Fibroblast of mammary gland (primary cell): ENCODE measurements at places on chromosomes 2 and 18.
A peak's percentile ranks its signal among the peaks of the same experiment; 100 is the strongest.

DNA sequence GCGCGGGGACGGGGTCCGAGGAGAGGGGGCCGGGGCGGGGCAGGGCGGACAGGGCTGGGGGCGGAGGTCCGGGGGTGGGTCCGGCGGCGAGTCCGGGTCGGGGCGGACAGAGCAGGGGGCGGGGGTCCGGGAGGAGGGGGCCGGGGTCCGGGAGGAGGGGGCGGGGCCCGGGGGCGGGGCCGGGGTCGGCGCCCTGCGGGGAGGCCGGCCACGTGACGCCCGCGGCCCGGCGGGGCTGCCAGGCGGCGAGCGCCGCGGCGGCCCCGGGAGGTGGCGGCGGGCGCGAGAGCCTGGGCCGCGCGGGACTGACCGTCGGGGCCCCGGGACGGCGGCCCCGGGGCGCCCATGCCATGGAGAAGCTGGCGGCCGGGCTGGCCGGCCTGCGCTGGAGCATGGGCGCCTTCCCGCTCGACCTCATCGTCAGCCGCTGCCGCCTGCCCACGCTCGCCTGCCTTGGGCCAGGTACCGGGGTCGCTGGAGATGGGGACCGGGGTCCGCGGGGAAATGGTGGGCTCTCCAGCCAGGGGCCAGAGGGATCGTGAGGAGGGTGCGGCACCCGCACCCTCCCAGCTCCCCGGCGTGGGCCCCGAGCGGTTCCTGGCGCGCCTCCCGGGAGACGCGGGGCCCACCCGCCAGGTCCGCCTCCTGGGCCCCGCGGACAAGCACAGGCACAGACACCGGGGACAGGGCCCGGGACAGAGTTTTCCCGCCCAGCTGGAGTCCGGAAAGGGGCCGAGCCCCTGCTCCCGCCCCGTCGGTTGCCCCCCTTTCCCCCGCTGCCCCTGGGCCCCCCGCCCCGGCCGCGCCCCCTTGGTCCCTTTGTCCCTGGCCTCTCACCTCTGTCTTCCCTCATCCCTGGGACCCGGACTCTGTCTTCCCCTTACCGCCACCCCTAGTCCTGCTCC lies at the start of gene GAREM2:
Gene GAREM2, plus strand, starts transcription at position 218 of the 905 bp plus-strand sequence. Its CDS starts 133 bp downstream, at position 351.
- no peak for DNase-seq

GRCh38 chr2:237276716-237277490 lies 137.1 kb downstream of the COL6A3 start:
- DNase-seq, result peak; percentile 69

GRCh38 chr2:26745609-26746327 lies 18.3 kb upstream of the SLC35F6 start:
- DNase-seq, result peak; percentile 79

DNA sequence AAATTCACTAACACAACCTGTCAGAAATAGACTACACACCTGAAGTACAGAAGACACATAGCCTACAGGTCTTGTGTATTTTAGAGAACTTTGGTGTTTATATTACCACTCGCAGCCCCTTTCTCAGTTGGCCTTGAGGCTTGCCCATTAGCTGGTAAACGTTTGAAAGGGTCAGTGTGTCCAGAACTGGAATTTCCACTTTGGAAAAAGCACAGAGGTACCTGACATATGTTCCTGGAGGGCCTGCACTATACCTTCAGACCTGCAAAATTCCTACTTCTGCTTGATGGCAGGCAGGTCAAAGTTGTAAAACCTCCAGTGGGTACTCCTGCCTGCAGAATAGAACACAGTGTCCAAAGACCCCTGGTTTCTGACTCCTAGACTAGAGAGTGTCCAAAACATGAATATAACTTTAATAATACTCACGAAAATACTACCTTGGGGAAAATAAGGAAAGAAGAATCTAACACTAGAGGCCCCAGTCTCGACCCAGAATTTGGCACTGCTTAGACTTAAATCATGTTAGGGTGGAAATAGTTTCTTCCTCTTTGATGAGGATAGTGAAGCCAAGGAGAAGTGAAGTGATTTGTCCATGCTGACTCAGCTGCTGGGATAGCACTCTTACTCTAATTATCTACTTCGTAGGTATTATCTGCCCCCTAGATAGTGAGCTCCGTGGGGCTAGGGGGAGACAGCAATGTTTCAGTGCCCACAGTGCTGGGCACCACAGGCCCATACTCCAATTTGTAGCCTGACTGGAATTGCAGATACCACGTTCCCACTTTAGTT lies 2.8 kb downstream of the KCTD1 start:
- DNase-seq, result no peak

DNA sequence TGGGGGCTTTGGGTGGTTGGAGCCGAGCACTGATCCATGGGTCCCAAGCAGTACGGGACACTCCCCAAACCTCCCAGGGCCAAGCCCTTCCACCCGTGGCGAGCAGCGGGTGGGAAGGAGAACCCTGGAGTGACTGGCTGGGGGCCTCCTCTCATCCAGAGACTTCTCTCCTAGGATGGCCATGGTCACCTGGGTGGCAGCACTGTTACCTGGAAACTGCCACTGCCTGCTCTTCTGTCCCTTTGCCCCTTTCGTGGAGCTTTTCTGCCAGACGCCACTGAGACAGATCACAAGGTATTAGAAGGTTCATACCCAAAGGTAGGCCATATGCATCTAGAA lies 26.9 kb downstream of the CENPO start:
- no peak for DNase-seq

DNA sequence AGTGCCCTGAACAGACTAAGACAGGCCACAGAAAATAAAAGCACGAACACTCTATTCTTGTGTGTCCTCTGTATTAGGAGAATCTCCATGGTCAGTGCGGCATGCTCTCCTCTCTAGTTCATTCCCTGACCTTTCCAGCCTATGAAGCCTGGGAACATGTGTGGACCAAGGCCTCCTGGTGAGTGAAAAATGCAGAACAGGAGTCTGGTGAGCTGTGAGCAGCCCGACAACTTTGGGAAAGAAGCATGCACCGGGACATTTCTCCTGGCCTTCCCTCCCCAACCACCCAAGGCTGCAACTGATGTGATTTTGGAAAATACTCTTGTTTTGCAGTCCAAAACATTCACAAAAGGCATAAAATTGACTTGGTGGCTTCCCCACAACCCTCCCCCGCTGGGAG lies 878.3 kb upstream of the ID2 start:
- DNase-seq, result no peak

GRCh38 chr2:210128961-210129360 lies 42.2 kb downstream of the KANSL1L start:
- no peak for DNase-seq

- DNase-seq, result no peak
Observed at GRCh38 chr2:11224887-11225286, 69.6 kb downstream of the SLC66A3 start.

- DNase-seq, result no peak
Observed at GRCh38 chr2:106561356-106561755, 74.2 kb downstream of the CD8B2 start.

DNA sequence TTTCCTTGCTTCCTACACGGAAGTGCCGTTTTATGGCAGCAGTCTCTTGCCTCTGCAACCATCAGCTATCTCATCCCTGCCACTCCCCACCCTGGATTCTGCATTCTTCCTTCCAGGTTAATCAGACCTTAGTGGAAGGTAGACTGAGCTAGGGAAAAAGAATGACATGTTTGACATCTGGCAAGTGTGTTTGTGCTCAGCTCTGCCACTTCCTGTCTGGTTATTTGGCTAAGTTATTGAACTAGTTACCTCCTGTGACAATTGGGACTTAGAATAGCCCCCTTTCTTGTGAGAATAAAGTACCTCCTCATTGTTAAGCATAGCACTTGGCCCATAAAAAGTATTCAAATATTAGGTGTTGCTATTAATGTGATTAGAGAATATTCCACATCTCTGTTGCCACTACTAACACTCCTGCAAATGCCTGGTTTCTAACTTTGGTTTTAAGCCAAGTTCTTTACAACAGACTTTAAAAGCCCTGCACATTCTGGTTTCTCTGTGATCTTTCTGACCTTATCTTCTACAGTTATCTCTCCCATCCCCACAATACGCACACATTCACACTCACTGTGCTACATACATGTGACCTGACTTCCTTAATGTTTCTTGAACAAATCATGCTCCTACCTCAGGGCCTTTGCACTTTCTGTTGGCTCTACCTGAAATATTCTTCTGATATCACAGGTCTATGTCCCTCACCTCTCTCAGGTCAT lies 10.8 kb upstream of the MAPRE2 start:
- DNase-seq, result no peak

- DNase-seq, result peak; percentile 78
Observed at GRCh38 chr18:58363767-58364540, 264.9 kb downstream of the ALPK2 start.
